ENCODE measurements at places on chromosomes 12 and 14.

DNA sequence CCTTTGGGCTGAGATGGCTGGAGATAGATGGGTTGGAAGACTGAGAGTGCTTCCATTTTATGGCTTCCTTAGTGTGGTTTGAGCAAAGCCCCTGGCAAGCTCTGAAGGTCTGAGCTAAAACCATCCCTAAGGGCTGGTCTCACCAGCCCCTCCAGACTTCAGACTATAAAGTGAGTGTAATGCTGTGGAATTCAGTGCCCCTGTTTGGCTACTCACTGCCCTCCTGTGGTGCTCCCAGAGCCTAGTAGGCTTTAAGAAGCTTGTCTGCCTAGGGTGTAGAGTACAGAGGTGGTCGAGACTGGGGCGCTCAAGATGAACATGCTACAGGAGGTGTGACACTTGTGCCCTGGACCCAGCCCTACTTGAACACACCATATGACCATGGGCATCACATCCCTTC, 246.7 kb upstream of the FKBP4 start:
- no peak for DNase-seq

DNA sequence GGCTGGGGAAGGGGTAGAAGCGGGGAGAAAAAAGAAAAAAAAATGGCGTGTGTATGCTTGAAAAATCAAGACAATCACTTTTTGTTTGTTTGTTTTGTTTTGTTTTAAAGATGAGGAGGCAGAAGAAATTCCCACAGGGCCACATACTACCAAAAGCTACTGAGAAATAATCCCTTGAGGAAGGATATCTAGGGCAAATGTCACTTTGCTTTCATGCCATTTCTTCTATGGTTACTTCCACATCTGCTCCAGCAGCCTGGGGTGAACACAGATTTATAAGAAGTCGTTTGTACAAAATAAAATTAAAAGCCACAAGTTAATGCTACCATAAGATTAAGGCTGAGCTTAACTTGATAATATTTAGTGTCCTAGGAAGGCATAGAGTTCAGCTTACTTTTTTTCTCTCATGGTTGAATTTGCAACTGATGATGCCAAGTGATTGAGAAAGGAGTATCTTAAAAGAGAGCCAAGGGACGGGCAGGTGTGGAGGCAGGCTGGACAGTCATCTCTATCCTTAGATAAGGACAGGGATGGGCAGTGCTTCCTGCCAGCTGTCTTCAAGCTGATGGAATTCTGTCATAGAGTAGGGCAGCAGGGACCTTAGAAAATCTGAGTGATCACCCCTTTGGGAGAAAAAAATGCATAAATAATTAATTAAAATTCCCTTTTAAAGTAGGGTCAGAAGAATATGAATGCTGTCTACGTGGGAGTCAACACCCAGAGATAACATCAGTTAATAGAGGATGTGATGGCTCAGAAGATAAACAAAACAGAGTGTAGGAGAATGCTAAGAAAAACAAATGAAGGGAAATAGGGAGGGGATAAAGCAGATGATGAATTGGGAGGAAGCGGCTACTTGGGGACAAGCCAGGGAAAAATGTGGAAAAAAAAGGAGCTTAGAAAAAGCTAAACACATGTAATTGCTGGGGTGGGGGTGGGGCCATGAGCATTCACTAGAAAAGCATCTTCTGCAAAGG, 57.1 kb downstream of the DYRK2 start:
- DNase-seq, result no peak

GRCh38 chr12:110686294-110686903, 2.5 kb downstream of the HVCN1 start:
- no peak for DNase-seq

DNA sequence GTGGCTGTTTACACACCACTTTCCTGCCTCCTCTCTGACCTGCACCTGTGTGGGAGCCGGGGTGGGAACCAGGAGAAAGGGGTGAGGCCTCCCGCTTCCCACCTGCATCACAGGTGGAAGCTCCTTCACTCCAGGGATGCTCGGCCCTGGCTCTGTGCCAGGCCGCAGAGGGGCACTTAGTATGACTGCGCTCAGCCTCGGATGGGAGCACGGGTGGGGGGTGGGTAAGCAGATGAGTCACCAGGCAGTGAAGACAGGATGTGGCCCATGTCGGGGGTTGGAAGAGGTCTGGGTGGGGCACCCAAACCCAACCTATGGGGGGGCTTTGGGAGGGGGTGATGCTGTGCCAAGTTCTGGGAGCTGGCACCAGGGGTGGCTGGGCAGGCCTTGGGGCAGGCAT, 7.4 kb upstream of the CYP46A1 start:
- no peak for DNase-seq

DNA sequence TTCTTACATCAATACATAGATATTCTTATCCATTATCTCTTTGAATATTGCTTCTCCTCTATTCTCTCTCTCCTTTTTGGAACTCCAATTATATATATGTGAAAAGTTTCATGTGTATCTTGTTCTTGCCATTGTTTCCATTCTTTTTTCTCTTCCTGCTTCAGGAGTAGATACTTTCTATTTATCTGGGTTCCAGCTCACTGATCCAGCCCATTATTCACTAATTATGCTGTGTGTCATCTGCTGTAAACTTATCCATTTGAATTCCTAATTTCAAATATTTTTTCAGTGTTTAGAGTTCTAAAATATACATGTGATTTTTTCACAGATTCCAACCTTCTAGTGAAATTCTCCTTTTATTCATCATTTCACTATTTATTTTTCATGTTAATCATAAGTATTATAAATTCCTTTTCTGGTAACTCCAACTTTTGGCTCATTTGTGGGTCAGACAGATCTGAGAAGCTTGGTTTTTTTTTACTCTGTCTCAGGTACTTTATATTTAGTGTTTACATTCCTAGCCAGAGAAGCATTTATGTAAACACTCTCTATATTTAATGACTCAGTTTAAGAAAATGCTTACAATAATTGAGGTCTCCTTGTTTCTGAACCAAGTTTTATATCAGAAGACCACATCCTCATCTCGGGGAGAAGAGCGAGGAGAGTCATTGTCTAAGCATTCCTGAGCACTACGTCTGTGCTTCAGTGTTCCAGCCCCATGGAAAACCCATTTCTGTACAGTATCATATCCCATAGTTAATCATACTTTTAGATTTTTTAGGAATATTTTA, 15.9 kb upstream of the AMIGO2 start:
- no peak for DNase-seq

DNA sequence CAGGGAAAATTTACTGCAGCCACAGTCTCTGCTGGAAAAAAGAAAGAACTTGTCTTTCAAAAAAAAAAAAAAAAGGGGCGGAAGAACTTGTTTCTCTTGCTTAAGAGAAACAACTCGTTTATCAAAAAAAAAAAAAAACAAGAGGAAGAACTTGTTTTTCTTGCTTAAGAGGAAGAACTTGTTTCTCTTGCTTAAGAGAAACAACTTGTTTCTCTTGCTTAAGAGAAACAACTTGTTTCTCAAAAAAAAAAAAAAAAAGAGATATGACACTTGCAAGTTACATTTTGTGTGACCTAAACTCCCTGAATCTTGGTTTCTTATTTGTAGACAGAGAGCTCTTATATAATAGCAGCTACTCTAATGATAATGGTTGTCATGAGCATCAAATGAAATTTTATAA, 44.7 kb upstream of the USP15 start:
- no peak for DNase-seq

- DNase-seq, result no peak
These were observed 71.8 kb upstream of the BCAT1 start for GRCh38 chr12:25020621-25021243.

GRCh38 chr14:75542588-75543091, 20.4 kb downstream of the BATF start:
- DNase-seq, result no peak

DNA sequence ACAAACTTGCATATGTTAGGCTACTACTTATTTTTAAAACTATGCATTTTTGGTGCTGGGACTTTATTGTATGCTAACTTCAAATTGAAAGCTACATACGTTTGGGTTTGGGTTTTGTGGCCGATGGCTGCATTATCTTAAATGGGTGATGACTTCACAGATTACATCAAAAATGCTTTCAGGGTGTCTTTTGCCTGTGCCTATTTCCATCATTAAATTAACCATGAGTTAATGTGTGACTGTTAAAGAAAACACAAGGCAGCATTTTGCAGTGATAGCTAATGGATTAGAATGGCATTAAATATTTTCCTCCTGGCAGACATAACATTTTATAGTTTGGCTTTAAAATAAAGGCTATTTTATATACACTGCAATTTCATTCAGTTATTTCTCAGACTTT, 352.3 kb downstream of the EGLN3 start:
- DNase-seq, result no peak

- DNase-seq, result no peak
These were observed 70.5 kb upstream of the FLRT2 start for GRCh38 chr14:85459361-85460000.

DNA sequence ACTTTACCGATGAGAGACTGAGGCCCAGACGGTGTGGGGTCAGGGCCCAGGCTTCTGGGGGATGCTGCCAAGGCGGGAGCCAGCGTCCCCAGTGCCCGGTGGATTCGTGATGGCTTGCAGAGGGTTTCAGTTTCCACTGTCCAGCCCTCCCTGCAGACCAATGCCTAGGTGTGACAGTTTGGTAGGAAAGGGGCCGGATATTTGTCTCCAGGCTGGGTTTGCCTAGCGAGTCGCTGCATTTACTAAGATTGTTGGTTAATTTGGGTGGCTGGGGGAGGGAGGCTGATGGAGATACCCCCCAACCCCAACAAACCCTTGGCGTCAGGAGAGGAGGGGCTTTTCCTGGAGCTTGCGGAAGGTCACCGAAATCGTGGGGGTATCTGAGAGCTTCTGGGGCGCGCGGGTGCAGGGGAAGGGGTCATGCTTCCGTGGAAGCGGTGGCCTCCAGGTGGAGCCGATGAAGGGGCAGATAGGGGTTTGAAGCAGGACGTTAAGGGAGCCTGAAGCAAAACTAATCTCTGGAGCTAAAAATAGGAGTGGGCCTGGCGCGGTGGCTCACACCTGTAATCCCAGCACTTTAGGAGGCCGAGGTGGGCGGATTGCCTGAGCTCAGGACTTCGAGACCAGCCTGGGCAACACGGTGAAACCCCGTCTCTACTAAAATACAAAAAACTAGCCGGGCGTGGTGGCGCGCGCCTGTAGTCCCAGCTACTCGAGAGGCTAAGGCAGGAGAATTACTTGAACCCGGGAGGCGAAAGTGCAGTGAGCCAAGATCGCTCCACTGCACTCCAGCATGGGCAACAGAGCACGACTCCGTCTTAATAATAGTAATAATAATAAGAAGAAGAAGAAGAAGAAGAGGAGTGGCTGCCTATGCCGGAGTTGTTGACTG, 1.1 kb upstream of the CDC42BPB start:
- no peak for DNase-seq

- peak; percentile 19 for DNase-seq
These were observed 2.1 kb downstream of the TSPAN11 start for GRCh38 chr12:30928356-30929244.

GRCh38 chr12:93011100-93011499, 82.0 kb upstream of the EEA1 start:
- no peak for DNase-seq

DNA sequence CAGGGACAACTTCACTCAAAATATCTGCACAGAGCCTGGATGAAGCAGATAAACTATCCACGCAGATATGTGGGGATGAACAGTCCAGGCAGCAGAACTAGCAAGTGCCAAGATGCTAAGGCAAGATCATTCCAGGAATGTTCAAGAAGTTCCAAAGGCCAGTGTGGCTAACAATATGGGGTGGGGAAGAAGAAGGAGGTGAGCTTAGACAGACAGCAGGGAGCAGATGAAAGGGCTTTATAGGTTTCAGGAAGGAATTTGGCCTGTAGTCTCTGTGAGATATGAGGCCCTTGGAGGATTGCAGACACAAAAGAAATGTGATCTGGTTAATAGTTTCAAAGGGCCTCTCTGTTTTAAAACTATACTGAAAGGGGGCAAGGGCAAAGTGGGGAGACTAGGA, 63.5 kb upstream of the PPM1H start:
- DNase-seq, result no peak

GRCh38 chr12:68065687-68066086, 76.4 kb downstream of the IFNG-AS1 start:
- no peak for DNase-seq

DNA sequence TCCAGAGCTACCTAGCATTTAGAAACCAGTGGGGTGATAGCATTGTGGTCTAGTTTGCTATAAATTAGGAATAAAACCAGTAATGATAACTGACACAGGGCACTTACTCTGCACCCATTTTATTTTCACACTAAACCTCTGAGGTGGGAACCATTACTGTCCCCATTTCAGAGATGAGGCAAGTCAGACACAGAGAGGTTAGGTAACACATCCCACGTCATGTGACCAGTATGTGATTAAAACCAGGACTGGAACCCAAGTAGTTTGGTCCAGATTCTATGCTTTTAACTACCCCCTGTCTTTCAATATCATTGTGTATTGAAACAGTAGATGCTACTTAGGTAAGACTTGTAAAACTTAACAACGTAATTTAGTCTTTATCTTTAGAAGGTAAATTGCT, 110.2 kb downstream of the PLXNC1 start:
- DNase-seq, result no peak

DNA sequence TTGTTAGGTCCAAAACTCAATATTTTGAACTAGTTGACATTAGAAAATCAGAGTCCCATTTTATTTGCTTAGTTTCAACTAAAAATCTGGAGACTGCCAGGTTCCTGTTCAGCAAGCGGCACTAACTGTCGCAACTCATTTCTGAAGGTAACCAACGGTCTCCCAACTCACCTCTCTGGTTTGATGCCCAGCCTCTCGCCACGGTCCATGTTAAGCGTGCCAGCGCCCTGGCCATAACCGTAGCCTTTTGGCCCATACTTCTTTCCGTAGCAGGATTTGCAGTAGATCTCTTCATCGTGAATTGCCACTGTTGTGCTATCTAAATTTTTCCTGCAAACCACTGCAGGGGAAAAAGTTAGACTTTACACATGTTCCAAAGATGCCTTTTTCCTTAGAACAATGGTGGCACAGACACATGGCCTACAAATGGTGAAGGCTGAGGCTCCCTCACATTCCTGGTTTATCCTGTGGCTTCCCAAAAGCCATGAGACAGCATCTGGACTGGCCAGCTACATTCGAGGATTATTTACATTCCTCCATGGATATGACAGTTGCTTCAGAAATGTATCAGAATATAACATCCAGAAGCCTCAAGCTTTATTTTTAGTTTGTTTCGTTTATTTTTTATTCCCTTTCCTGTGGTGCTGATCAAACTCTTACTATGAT, 15.7 kb downstream of the CSRP2 start:
- no peak for DNase-seq

DNA sequence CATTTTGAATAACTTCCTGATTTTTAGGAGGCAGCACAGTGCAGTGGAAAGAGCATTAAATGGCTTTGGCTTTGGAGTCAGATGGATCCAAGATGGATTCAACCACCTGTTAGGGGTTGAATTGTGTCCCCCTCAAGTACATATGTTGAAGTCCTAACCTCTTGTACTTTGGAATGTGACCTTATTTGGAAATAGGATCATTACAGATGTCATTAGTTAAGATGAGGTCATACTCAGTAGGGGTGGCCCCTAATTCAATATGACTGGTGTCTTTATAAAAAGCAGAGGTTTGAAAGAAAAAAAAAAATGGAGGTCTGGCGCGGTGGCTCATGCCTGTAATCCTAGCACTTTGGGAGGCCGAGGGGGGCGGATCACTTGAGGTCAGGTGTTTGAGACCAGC, 18.8 kb downstream of the ATP5MC2 start:
- DNase-seq, result no peak

Measured in NCI-H2081 treated with DMSO at 0.1 percent for 48 hours (cell line).